ENCODE measurements at places on chromosomes 6 and 20.

DNA sequence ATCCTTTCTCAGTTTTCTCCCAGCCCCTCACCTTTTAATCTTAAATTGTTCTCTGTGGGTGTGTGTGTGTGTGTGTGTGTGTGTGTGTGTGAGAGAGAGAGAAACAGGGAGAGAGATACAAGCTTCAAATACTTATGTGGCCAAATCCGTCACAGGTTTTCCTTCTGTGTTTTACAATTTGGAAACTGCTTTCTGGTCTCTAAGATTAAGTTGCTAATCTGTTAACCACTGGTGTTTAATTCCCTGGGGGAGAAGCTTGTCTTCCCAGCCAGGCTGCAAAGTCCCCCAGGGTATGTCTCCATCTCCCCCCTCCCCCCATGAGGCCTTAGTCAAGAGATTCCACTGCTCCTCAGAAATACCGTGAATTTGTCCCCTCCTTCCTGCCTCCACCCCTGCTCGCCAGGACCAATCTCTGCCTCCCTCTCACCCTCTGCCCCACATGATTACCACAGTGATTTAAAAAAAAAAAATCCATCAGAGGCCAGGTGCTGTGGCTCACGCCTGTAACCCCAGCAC lies 49.0 kb downstream of the RIPOR3 start:
- no peak for DNase-seq

GRCh38 chr6:99836471-99836870 lies 157.6 kb downstream of the MCHR2 start:
- DNase-seq, result no peak

DNA sequence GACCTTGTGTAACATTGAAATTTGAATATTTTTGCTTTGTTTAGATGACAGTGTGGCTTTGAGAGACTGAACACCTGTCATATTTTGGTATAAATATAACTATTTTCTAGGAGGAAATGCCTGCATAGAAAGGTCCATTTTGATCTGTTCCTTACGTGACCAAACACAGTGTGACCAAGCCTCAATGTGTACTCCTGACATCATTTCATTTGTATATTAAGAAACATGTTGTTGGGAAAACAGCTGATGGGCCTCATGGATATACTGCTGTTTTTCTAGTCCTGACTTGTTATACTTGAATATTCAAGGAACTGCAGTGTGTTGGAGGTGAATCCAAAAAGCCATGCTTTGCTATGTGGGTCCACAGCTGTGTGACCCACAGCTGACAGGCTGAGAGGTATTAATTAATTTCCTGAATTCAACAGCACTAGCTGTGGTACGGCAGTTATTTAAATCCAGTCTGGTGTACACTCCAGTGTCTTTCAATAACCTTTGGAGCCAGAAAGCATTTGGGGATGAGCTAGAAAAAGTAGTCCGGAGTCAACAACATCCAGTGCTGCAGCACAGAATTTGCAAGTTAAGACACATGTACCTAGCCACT lies 18.9 kb downstream of the NCOA7 start:
- DNase-seq, result no peak

- no peak for DNase-seq
These were observed 187.2 kb upstream of the SOX4 start for GRCh38 chr6:21406316-21406715.

- DNase-seq, result no peak
These were observed 146.5 kb upstream of the FERMT1 start for GRCh38 chr20:6269168-6269873.

GRCh38 chr20:40955326-40955725 lies 73.3 kb upstream of the TOP1 start:
- DNase-seq, result no peak

DNA sequence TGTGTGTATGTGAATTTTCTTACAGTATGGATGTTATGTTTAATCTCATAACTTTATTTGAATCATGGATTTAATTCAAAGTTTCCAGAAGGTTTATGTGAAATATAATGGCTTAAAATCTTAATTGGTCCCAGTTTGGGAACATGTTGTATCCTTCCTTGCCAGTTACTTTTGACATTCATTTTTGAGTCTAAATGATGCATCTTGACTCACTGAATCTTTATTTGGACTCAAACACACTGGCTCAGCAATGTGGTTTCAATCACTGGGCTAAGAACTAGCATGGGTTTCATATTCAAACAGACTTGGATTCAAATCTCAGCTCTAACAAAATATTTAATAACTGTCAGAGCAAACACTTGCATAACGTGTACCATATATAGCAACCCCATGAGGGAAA lies 25.9 kb upstream of the TFAP2B start:
- DNase-seq, result no peak

- no peak for DNase-seq
These were observed 56.4 kb upstream of the RPS6KA2 start for GRCh38 chr6:166683477-166683876.

GRCh38 chr6:4906293-4907276 lies 97.3 kb downstream of the RPP40 start:
- DNase-seq, result no peak

GRCh38 chr6:169809386-169809785 lies 58.0 kb downstream of the ERMARD start:
- no peak for DNase-seq

DNA sequence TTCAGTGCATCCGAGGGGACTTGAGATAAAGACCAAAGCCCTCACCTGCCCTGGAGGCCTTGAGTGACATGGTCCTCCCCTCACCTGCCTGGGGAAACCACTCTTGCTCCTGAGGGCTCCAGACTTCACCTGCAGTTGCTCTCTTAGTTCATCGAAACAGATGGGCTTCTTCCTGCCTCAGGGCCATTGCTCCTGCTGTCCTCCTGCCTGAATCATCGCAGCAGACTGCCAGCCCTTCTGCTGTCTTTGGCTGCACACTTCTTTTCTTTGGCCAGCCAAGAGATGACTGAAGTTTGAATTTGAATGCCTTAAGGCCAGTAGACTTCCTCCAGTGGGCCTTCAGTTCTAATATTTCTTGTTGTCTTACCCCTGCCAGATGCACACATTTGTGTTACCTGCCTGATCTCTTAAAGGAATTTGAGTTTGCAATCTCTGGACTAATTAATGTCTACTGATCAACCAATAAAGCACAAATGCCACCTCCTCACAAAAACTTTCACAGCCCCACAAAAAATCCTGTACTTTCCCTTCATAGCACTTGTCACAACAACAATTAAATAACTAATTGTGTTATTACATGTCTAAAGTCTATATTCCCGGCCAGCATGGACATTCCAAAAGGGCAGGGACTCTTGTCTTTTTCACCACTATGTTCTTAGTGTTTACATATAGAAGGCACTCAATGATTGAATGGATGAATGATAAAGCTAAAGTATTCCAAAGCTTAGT lies 56.7 kb upstream of the SGK1 start:
- DNase-seq, result no peak
